Activated CD4-positive, CD25-positive, alpha-beta regulatory T cell treated with anti-CD3 and anti-CD28 coated beads, Interleukin-2, amount 50 U/mL, for 72 hours (primary cell): ENCODE measurements at places on chromosomes 1 and 21.

- DNase-seq: peak; percentile 43
Measured at GRCh38 chr1:61056573-61057439, 25.6 kb upstream of the NFIA start.

DNA sequence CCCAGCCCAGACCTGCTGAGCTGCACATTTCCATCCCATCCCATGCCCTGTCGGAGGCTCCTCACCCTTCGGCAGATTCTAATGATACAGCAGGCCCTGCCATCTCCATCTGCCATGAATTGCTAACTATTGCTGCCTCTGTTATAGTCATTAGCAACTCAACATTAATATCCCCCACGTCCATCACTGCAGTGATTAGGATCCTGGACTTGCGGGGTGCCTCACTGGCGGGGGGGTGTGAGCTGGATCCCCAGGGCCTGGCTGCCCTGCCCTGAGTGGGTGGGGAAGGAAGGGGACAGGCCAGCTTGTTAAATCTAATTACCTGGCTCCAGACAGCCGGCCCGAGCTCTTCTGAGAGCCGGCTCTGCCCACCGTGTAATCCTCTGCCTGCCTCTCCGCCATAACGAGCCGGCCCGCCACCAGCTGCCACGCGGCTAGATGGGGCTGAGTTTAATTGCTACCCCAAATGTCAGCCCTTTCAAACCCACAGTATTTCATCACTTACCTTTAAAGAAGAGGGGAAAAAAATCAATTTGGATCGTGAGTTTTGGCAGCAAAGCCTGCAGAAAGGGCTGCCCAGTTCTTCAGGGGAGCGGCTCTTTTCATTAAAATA, 227.3 kb upstream of the CSF3R start:
- no peak for DNase-seq

GRCh38 chr1:153520818-153521476, 14.8 kb downstream of the S100A6 start:
- no peak for DNase-seq

DNA sequence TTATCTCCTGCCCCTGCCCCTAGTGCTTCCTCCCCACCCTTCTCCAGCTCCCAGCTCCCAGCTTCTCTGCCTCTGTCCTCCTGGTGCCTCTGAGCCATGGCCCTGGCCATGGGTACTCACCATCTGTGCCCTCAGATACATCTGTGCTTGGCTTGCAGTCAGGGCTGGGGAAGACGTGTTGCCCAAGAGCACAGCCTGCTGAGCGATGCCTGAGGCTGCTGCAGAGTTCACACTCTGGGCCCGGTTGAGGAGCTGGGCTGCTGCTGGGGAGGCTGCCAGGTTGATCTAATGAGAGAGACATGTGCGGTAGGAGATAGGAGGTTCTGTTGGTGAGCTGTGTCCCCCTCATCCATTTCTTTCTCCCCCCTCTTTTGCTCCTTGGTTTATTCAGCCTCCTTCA, 49.4 kb upstream of the A3GALT2 start:
- DNase-seq: no peak

- peak; percentile 51 for DNase-seq
Measured at GRCh38 chr1:222654849-222655248, 37.0 kb downstream of the MIA3 start.

DNA sequence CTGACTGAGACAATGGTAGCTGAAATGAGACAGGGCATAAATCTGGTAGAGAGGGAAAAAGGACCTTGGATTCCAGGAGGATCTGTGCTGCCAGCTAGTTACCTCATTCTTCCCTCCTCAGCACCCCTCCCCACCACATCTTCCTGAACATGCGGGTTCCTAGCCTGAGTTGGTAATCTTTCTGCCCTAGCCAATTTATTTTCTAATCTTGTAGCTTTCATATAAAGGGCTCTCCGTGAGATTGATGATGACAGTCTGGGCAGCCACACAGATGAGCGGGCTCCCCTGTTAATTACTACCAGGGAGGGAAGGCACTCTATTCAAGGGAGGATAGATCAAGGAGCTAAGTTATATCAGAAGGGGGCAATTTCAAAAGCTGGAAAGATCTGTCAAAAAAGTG, 20.2 kb downstream of the ARHGEF11 start:
- no peak for DNase-seq

DNA sequence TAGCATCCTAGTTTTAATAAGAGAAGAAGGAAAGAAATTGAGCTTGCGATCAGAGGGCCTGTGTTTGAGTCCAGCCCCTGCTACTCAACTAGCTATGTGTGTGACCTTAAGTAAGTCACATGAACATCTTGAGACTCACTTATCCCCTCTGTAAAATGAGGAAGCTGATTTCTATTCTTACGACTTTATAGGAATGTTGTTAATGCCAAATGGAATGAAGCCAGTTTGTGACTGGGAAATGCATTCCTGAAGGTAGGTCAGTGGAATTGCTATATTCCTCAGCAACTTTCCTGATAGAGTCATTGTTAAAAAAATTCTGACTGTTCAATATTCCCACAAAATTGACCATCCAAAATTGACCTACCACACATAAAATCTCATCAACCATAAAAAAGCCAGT, 14.9 kb downstream of the FASLG start:
- no peak for DNase-seq

GRCh38 chr1:156712626-156713025, 7.2 kb upstream of the CRABP2 start:
- DNase-seq: no peak

DNA sequence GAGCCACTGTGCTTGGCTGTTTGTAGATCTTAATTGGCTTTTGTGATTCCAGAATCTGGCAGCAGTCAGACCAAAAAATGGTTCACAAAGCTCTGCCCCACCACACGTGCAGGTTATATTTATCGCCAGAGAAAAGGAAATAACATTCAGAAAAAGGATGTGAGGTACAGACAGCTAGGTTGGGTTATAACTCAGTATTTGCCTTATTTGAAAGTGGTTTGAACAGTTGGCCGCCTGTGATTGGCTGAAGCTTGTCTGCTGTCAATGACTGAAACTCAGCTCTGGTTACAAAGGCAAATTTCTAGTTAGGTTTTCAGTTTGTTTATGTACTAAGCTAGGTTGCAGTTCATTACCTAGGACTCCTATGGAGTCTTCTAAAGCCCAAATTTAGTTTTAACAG, 9.6 kb downstream of the SH3BGR start:
- DNase-seq: no peak

GRCh38 chr1:32709075-32709474, 6.5 kb upstream of the SYNC start:
- DNase-seq: no peak

DNA sequence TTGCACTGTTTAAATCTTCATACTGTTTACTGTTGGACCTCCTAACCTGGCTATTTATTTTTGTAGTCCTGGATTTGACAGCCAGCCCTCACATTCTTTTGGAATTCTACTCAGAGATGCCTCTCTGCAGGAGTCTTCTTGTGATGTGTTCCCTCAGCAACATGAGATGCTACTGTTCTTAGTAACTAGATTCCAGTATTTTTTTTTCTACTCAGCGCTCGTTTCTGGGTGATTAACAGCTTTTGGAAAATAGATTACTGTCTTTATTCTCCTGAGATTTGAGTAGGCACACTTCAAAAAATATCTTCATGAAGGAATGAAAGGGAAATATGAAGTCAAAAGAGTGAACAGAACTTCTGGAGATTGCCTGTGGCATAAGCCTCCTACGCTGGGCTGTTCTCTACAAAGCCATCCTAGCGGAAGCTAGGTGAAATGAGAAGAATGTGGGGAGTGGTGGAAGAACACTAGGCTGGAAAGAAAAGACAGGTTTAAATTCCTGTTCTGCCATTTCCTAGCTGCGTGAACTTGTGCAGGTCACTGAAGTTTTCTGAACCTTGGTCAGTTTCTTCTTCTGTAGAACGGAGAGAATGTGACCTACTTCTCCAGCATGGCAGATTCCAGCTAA, 75.9 kb downstream of the LRRC8C start:
- DNase-seq: no peak

DNA sequence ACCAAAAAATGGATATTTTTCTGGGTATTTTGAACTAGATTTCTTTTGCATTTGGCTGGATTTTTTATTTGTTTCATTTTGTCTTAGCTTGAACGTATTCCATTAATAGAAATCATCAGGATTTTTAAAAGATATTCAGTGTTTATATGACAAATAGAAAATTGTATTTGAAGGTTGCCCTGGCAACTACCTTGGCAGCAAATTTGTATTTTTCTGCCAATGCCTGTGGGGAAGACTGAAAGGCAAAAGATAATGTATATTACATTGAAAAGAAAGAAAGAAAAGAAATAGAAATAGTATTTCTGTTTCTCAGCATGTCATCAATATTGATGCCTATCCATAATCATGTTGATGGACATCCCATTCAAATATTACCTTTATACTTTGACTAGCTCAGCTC, 16.8 kb downstream of the VCAM1 start:
- DNase-seq: no peak

- DNase-seq: no peak
Measured at GRCh38 chr1:103517380-103518047, 8.0 kb upstream of the RNPC3 start.

DNA sequence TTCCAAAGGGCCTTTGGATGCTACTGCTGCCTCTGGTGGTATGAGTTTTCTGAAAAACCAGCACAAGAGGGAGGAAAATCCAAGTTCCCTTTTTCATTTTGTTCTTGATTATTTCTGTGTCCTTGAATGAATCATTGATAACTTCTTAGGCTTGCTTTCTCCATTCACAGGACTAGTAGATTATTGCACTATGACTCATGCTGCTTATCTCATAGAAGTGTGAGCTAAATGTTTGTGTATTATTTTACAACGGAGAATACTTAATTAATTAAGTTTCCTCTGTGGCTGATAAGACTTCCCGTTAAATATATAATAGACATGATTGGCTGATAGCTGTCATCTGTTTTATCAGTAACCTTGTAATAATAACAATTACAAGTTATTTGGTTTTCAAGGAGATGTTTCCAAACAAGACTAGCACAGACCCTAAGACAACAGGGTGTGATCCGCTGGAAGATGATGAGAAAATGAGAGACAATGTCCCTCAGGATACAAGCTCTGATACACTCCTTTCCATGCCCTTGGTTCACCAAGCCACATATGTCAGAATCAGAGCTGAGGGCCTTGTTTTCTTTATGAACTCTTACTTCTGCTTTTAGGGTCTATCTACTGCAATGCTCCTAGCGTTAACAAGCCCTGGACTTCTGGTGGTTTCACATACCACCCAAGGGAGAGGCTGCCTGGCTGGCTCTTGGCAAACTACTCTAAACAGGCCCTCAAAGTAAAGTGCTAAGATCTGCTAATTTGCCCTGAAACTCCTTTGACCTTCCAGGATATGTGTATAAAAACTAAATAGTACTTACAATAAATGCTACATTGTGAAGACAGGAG, 1078.3 kb downstream of the TTLL7 start:
- no peak for DNase-seq

DNA sequence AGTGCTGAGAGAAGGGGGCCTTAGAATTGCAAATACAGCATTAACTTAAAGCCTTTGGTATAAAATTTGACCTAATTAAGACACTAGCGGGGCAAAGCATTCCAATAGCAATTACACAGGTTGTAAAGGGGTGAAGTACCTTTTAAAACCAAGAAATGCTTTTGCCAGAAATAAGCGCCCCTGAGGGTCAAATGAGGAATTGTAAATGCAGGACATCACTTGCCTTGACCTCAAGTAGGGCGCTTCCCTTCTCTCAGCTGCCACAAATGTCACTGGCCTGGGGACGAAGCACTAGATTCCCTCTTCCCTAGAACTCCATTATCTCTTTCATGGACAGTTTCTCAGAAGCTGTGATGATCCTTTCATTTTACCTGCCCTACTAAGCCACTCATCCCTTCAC, 48.3 kb downstream of the SEC16B start:
- no peak for DNase-seq

DNA sequence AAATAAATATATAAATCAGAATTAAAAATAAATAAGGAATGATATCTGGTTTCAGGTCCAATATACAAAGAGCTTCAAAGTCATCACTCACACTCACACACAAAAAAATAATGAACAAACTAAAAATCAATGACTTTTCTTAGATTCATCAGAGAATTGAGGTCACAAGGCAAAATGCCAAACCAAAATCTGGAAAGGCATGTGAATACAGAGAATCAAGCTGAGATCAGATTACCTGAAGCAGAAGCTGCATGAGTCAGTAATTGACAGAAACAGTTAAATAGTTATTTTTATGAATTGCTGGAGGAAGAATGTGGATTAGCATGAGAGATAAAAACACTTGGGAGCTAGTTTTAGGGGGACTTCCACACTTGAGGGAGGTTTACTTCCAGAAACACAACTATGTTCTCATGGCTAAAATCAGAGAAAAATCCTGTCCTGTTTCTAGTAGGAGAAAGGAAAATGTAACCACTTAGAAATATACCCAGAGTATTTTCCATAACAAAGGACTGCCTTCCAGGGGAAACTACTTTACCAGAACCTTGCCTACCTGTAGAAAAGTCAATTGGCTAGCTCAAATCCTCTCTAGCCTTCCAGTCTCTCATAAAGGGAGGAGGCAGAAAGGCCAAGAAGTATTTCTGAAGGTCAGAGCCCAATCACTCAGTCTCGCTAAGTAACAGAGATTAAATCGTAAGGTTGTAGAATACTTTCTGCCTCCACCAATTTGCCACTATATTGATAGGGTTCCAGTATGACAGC, 536.6 kb upstream of the NR5A2 start:
- no peak for DNase-seq

GRCh38 chr1:41006942-41007865, 14.3 kb downstream of the SLFNL1 start:
- DNase-seq: no peak

DNA sequence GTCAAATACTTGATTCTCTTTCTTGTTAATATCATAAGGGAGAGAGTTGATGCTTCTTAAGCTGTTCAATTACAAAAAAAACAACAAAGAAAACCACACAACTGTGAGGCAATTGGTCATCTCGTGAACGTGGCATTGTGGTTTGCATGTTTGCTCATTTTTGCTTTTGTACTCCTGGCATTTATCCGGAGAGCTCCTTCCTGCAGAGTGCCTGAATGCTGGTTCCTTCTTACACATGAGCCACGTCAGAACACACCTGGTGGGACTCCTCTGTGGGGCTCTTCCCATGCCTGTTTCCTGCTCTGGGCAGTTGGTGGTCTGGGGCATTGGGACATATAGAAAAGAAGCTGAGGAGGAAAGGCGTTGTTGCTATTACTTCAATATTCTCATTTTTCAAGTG, 25.7 kb downstream of the KCNK1 start:
- DNase-seq: no peak

- DNase-seq: no peak
Measured at GRCh38 chr21:43211760-43212115, 42.9 kb downstream of the CRYAA start.

GRCh38 chr1:11078631-11079030, 18.8 kb upstream of the SRM start:
- no peak for DNase-seq

- no peak for DNase-seq
Measured at GRCh38 chr1:178411756-178412399, 84.9 kb downstream of the CLEC20A start.

GRCh38 chr1:84988588-84988987, 8.3 kb downstream of the MCOLN2 start:
- no peak for DNase-seq
